Activated naive CD8-positive, alpha-beta T cell treated with anti-CD3 and anti-CD28 coated beads, Interleukin-2, amount 10 ng/mL, durations not matched to agents 7 days and 5 days (primary cell): ENCODE measurements at places on chromosomes 2 and 18. TPM values are rescaled to one million over a fixed set of nuclear protein-coding genes. Genes with fewer than 3 reads are reported as not detected.

G6PC2 gene
- total RNA-seq = not detected

REG3A gene
- not detected for total RNA-seq

FOXI3 gene
- total RNA-seq = not detected

M1AP gene
- total RNA-seq = not detected

LAMA1 gene
- not detected for total RNA-seq

RAB6C gene
- total RNA-seq = not detected

PLGLB2 gene
- 2.4 TPM for total RNA-seq

TDRD15 gene
- not detected for total RNA-seq

CLEC4F gene
- not detected for total RNA-seq

IL1R1 gene
- not detected for total RNA-seq
